ENCODE measurements at places on chromosomes 16 and 17. TPM values are rescaled to one million over a fixed set of nuclear protein-coding genes. Genes with fewer than 3 reads are reported as not detected.

- DNase-seq, result no peak
These were observed 331.5 kb downstream of the CBLN1 start for GRCh38 chr16:48950184-48950583.

FBXO39 gene
- 0.57 TPM for total RNA-seq

RNF43 gene
- 0.49 TPM for total RNA-seq

RNF112 gene
- total RNA-seq, result 2.3 TPM

SHCBP1 gene
- total RNA-seq, result 28.9 TPM
